ENCODE measurements at places on chromosomes 5 and 9.

- peak; percentile 28 for DNase-seq
These were observed 101.2 kb downstream of the MSX2 start for GRCh38 chr5:174825587-174825986.

GRCh38 chr9:72154468-72155285, 5.4 kb downstream of the GDA start:
- no peak for DNase-seq

DNA sequence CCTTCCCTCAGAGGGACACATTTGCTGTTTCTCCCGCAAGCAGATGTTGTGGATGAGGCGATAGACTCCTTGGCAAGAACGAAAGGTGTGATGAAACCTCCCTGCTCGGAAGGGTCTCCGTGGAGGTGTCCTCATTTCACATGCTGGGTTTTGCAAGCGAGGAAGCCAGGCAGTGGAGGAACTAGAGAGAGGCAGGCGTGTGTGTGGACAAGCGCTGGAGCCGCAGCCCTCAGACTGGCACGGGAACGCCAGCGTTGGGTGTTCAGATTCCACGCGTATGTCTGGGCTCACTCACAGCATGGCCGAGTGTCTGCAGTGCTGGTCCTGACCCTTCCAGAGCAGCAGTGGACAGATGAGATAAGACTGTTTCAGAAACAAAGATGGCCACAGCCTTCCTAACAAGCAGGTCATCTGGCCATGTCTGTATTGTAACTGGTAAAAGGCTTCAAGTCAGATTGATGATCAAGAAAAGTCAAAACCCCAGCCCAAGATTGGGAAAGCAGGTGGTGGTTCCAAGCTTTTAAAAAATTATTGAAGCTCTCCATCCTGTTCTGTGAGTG, 35.0 kb upstream of the NCS1 start:
- no peak for DNase-seq

GRCh38 chr9:114238472-114238871, 83.1 kb downstream of the COL27A1 start:
- DNase-seq, result no peak

DNA sequence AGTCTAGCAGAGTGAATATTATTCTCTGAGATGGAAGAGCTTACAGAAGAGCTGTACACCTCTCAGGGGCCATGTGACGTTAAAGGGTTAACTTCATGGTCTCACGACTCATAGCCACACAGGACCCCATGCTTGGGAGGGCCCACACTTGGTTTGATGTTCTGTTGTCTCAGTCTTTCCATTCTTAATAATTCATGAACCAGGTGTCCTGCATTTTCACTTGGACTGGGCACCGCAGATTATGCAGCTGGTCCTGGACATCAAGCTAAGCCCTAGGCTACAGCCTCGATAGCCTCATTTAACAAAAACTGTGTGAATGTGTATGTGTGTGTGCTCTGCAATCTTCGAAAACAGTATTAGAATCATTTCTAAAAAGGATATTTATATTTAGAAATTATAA, 323.5 kb downstream of the PLK2 start:
- DNase-seq, result no peak

DNA sequence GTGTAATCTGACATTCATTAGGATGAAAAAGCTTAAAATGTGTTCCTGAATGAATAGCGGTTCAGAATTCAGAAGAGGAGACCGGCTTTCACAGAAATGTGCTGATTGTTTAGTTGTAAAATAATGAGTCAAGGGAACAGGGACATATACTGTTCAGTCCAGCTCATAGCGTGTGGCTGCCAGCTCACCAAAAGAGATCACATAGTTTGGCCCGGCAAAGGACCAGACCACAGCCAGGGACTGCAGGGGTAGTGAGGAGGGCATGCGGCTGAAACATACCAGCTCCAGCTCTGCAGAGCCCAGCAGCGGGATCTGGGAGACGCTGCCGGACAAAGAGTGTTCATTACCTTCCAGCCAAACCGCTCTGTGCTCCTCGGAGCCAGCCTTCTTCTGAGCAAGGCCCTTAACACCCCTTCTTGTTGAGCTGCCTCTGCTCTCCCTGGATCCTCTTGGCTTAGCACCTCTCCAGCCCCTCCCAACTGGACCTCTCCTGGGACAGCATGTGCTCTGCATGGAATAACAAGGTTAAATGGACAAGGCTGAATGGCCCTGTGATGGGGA, 116.8 kb upstream of the CNTLN start:
- no peak for DNase-seq

GRCh38 chr5:134511796-134512660, 13.4 kb upstream of the JADE2 start:
- no peak for DNase-seq

DNA sequence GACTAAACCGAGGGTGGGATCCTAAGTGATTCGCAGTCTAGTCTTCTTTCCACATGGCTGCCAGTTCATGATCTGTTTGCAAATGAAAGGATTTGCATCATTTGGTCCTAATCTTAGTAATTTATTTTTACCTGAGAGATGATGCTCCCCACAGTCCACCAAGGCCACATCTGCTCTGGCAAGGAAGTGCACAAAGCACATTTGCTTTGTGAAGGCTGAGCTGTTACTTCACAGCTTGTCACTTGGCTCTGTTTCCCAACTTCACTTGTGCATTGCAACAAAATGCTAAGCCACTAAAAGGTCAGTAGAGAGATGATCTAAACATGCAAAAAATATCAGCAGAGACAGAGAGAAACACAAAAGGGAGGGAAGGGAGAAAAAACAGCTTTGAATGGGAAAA, 128.5 kb upstream of the VLDLR start:
- no peak for DNase-seq

DNA sequence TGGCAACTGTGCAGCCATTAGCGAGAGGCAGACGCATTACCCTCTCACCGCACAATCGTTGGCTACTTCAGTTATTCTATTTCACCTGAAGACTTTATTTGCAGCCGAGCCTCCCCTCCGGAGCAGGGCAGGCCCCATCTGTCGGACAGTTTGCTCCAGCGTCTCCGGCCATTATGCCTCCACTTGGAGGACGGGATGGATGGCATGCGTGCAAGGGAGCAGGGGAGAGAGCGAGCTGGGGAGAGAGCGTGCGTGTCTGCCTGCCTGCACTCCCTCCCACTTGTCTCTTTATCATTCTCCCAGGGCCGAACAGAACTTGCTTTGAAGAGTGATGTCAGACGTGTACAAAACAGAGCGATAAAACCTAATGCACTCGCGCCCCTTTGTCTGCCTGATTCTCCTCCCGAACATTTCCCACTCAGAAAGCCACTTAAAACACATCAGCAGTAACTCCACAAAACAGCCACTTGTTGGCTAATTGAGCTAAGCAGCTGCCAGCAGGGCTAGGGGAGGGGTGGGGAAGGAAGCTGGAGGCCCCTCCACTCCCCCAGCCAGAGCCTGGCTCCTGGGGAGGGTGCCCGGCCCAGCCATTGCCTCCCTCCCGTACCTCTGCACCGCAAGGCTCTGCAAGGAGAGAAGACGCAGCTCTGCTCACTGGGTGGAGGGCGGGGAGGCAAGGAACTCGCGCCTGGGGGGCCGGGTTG, 43.4 kb upstream of the FUBP3 start:
- DNase-seq, result peak; percentile 13

Data from fibroblast of skin of left quadriceps (primary cell).